T1000 (cell line): ENCODE measurements at places on chromosomes 11 and 22.

- DNase-seq = no peak
These were observed 498.0 kb downstream of the BRD1 start for GRCh38 chr22:49329636-49330035.

GRCh38 chr11:404551-405264 is 10.1 kb downstream of the SIGIRR start:
- no peak for DNase-seq

GRCh38 chr11:36253238-36253637 is 36.0 kb downstream of the COMMD9 start:
- DNase-seq = no peak

DNA sequence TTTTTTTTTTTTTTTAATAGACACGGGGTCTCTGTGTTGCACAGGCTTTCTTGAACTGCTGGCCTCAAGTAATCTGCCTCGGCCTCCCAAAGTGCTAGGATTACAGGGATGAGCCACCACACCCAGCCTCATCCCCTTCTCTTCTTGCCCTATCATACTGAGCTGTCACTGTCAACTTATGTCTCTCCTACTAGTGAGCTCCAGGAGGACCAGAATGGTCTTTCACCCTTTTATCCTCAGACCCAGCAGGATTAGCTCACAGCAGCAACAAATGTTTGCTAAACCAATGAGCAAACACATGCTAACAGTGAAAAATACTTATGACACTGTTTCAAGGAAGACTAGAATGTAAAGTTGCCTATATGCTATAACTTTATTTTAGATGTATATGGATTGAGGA is 6.4 kb upstream of the NXF1 start:
- no peak for DNase-seq

- no peak for DNase-seq
These were observed 17.8 kb upstream of the SYT8 start for GRCh38 chr11:1817000-1817399.

DNA sequence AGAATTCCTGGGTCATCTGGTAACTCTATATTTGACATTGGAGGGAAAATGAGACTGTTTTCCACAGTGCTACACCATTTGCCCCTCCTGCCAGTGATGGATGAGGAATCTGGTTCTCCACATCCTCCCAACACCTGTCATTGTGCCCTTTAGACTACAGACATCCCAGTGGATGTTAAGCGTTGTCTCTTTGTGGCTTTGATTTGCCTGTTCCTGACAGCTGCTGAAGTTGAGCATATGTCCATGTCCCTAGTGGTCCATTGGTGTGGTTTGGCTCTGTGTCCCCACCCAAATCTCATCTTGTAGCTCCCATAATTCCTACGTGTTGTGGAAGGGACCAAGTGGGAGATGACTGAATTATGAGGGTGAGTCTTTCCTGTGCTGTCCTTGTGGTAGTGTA is 88.5 kb downstream of the BRD1 start:
- no peak for DNase-seq

GRCh38 chr11:102733232-102733875 is 8.6 kb upstream of the MMP8 start:
- peak; percentile 37 for DNase-seq

- DNase-seq = no peak
These were observed 321.7 kb downstream of the NTM start for GRCh38 chr11:131692151-131692550.

DNA sequence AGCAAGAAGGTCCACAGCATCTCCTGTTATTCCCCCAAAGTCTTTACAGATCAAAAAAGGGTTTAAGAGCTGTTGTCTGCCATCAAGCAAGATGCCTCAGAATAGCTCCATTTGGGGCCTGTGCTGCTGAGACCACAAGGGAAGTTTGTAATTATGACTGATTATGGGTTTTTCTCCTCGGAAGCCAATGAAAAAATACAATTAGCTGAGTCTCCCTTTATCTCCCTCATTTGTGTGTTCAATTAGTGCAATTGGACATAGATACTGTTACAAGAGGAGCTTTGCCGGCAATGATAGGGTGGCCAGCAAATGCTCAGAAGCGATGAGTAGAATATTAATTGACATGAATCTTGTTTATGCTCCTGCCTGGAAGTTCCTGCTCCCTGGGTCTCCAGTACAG is 83.7 kb downstream of the COMMD9 start:
- no peak for DNase-seq

- DNase-seq = no peak
These were observed 112.7 kb upstream of the SLC5A12 start for GRCh38 chr11:26834601-26835000.
